ENCODE measurements at places on chromosomes 16 and 17. TPM values are rescaled to one million over a fixed set of nuclear protein-coding genes. Genes with fewer than 3 reads are reported as not detected.

The CASKIN1 gene
- 0.15 TPM for total RNA-seq

The FKBP10 gene
- total RNA-seq: 10.8 TPM

The MPV17L gene
- 7.6 TPM for total RNA-seq

The CACNG5 gene
- total RNA-seq: not detected

The VPS9D1 gene
- 19.6 TPM for total RNA-seq

The EVPLL gene
- total RNA-seq: 0.12 TPM

The TAC4 gene
- total RNA-seq: not detected

The FZD2 gene
- 0.31 TPM for total RNA-seq

The AANAT gene
- total RNA-seq: not detected

The GFAP gene
- 0.37 TPM for total RNA-seq

The MYH2 gene
- not detected for total RNA-seq

The ARHGAP44 gene
- total RNA-seq: 71.1 TPM

The MTHFSD gene
- total RNA-seq: 18.6 TPM

The PHOSPHO1 gene
- total RNA-seq: not detected

The ABCA6 gene
- total RNA-seq: 5.7 TPM

The ABI3 gene
- 3.4 TPM for total RNA-seq

The CCL4 gene
- 4.5 TPM for total RNA-seq

The SRL gene
- total RNA-seq: 0.50 TPM

The RAB11FIP3 gene
- total RNA-seq: 21.2 TPM

The SNRNP25 gene
- total RNA-seq: 24.7 TPM

The CACNA1G gene
- total RNA-seq: 0.06 TPM

The CD300H gene
- not detected for total RNA-seq

The MT1A gene
- 4.7 TPM for total RNA-seq

The NPIPB6 gene
- total RNA-seq: 2.0 TPM

The MEFV gene
- 0.37 TPM for total RNA-seq

The SRCIN1 gene
- total RNA-seq: 3.1 TPM

The ITGA2B gene
- total RNA-seq: 0.39 TPM

The MYO15A gene
- total RNA-seq: 0.75 TPM

The SLC13A2 gene
- total RNA-seq: 24.4 TPM

The KCNH6 gene
- total RNA-seq: 1.1 TPM

The SHISA9 gene
- 1.5 TPM for total RNA-seq

The HDAC5 gene
- 42.8 TPM for total RNA-seq

The NUDT7 gene
- total RNA-seq: 15.3 TPM

The RAPGEFL1 gene
- total RNA-seq: 149 TPM

The RGS9 gene
- total RNA-seq: 11.4 TPM

The ORC6 gene
- total RNA-seq: 3.0 TPM

The MC1R gene
- 2.1 TPM for total RNA-seq

The KRTAP4-6 gene
- total RNA-seq: not detected

The CES1 gene
- total RNA-seq: 33.4 TPM

The CUEDC1 gene
- 16.5 TPM for total RNA-seq
